LNCaP clone FGC (cell line): ENCODE measurements at places on chromosomes 16 and 17.

DNA sequence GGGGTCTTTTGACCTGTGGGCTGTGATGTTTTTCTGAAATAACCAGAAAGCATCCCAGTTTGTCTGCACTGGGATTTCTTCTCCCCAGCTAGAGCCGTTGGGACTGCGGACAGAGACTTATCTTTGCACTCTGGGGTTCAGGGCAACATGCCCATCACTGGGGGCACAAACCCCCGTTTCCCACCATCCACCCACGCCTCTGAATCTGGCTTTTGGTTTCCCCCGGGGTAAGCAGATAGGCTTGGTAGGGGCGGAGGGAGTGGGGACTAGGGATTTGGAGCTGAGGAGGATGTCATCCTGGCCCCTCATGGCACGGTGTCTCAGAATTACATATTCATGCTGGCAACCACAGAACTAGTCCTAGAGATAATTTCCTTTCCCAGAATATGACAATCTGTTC, 68.6 kb downstream of the CCDC182 start:
- no peak for DNase-seq

- no peak for DNase-seq
Observed at GRCh38 chr17:33777674-33778073, 477.4 kb upstream of the CCL2 start.

DNA sequence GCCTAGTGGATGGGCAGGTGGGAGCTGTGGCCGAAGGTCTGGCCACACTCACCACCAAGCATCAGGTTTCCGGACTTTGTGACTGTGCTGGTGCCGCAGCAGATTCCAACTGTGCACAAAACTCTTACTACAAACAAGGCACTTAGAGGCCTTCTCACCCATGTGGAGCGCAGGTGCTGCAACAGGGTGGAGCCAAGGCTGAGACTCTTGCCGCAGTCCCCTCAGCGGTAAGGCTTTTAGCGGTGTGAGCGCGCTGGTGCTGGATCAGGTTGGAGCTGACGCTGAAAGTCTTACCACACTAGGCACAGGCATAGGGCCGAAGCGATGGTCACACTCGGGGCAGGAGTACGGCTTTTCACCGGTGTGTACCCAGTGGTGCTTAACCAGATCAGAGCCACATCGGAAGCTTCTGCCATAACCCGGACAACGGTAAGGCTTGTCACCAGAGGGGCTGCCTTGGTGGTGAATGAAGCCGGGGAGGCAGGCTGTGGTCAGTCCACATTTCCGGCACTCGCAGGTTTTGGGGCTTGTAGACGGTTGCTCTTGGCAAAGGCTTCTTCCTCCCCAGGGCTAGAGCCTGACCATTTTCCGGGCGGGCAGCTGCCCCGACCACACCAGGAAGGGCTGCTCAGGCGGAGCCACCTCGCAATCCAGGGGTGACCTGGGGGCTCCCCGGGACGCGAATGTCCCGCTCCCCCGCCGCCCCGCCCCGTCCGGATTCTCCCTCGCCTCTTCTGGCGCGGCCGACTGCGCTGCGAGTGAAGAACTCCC, 1.0 kb upstream of the ARMC5 start:
- no peak for DNase-seq

- no peak for DNase-seq
Observed at GRCh38 chr16:73151225-73151624, 103.3 kb upstream of the ZFHX3 start.

DNA sequence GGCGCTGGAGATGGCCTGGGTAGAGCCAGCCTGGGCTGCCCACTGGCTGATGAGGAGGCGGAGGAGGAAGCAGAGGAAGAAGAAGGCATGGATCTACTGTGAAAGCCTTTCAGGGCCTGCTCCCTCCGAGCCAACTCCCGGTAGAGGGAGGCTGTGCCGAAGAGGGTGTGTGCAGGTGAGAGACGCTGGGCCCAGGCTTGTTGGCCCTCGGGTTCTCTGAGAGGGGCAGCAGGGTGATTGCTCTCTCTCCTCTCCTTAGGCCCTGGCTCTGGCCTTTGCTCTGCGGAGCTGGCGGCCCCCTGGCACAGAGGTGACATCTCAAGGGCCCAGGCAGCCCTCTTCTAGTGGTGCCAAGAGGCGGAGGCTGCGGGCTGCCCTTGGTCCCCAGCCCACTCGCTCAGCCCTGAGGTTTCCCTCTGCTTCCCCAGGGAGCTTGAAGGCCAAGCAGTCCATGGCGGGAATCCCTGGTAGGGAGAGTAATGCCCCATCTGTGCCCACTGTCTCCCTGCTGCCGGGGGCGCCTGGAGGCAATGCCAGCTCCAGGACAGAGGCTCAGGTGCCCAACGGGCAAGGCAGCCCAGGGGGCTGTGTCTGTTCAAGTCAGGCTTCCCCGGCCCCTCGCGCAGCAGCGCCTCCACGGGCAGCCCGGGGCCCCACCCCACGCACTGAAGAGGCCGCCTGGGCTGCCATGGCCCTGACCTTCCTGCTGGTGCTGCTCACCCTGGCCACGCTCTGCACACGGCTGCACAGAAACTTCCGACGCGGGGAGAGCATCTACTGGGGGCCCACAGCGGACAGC, 3.6 kb downstream of the TP53I13 start:
- no peak for DNase-seq

DNA sequence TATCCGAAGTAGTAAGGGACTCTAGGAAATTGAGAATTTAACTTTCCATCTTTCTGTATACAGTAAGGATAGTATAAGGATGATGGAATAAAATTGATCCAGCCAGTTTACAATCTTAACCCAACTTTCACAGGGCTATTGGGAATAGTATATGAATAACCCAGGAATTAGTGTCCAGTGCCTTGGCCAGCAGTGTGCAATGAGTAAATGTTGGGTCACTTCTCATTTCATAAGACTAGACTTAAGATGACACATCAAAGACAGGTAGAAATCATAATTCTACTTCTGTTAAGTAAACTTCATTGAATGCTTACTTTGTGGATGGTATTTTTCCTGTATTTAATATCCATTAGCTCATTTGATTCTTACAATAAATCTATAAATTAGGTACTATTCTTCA, 949.6 kb upstream of the GOT2 start:
- no peak for DNase-seq

- no peak for DNase-seq
Observed at GRCh38 chr17:78360371-78361224, 721 bp upstream of the SOCS3 start.

GRCh38 chr16:29204806-29205135, 201.7 kb downstream of the NPIPB11 start:
- no peak for DNase-seq

- DNase-seq, result no peak
Observed at GRCh38 chr16:81040131-81040530, 4.5 kb downstream of the ATMIN start.

- DNase-seq, result no peak
Observed at GRCh38 chr16:85568519-85568918, 44.6 kb upstream of the GSE1 start.

GRCh38 chr16:68197250-68197649, 38.7 kb downstream of the ESRP2 start:
- DNase-seq, result no peak

DNA sequence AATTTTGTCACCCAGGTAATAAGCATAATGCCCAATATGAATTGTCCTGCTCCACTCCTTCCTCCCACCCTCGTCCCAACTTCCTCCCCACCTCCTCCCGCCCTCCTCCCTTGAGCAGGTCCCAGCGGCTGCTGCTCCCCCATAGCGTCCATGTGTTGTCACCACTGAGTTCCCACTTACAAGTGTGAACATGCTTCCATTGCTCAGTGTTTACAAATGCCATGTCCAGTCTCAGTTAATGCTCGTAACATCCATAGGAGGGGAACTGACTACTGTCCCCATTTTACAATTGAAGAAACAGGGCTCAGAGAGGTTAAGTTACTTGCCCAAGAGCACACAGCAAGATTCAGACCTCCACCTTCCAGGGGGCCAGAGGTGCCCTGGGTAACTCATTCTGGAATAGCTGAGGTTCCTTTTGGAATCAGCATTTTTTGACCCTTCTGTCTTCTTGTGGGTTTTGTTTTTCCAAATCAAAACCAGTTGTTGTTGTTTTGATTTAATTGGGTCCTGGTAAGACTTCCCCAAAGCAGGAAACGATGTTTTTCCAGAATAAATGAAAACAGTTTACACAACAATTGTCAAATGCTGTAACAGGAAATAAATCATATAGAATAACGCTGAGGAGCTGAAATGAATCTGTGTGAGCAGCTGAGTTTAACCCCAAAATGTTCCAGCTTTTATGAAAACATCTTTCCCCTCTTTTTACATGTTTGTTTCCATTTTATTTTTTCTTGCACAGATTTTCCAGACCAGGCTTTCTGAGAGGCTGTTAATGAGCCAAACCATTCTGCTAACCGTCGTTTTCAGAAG, 73.9 kb downstream of the ZDHHC7 start:
- no peak for DNase-seq

GRCh38 chr17:56809106-56809819, 24.5 kb downstream of the C17orf67 start:
- DNase-seq, result no peak

- DNase-seq, result no peak
Observed at GRCh38 chr16:55526441-55526840, 17.6 kb downstream of the LPCAT2 start.

DNA sequence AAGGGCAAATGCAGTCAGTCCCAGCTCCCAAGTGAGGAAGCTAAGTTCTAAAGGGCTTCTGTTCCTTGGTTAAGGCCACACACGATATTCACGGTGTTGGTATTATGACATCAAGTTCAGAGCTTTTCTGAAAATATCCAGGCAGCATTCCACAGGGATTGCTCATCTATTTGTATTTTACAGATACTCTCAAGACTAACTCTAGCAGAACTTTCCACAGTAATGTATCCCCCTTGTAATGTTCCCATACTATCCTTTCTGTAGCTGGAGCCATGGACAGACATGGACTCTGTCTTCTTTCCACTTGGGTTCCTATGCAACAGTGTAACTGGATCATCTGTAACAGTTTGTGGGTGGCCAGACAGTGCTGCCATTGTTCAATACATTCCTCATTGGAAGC, 13.5 kb downstream of the SDR42E1 start:
- no peak for DNase-seq

DNA sequence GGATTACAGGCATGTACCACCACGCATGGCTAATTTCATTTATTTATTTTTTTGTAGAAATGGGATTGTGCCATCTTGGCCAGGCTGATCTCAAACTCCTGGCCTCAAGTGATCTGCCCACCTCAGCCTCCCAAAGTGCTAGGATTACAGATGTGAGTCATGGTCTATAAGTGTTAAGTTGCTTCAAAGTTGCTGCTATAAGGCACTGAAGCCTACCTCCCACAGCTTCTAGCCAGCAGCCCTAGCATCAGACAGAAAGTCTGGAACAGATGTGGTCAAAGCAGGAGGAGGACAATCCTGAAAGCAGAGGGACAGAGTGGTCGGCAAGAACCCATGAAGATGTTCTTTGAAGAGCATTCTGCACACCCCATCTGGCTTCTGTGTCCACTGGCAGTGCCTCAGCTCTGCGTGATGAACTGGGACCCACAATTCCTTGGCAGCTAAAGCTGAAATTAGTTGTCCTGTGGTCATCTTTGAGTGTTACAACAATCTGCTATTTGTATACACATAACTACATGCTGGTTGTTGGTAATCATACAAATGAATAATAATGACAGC, 11.2 kb downstream of the MAP3K14 start:
- no peak for DNase-seq

GRCh38 chr16:31700200-31700529, 172.5 kb downstream of the AHSP start:
- DNase-seq, result no peak

DNA sequence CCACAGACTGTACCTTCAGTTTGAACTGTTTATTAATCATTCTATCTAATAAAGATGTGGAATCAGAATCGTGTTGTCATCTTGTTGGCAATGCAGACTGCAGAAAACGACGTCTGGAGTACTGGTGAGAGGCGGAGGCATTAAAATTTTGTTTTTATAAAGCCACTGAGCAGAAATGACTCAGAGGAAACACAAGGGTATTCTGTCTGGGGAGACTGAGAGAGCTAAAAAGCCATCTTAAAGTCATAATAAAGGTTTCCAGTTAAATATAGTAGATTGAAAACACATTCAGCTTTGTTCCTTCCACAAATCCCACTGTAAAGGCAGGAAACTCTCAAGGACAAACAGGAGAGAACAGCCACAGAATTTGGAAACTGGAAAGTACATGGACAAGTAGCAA, 74.2 kb downstream of the CPPED1 start:
- DNase-seq, result no peak

DNA sequence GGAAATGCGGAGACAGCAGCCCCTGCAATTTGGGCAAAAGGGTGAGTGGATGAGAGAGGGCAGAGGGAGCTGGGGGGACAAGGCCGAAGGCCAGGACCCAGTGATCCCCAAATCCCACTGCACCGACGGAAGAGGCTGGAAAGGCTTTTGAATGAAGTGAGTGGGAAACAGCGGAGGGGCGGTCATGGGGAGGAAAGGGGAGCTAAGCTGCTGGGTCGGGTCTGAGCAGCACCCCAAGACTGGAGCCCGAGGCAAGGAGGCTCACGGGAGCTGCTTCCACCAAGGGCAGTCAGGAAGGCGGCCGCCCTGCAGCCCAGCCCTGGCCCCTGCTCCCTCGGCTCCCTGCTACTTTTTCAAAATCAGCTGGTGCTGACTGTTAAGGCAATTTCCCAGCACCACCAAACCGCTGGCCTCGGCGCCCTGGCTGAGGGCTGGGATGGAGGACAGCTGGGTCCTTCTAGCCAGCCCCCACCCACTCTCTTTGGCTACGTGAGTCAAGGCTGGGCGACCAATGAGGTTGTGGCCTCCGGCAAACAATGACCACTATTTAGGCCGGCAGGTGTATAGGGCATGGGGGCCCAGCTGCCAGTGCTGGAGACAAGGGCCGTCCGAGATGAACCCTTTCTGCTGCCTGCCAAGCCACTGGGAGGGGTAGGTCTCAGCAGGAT, 507 bp downstream of the SERPINF1 start:
- no peak for DNase-seq
